DMS53 (cell line): ENCODE measurements at places on chromosomes 16 and 17.

GRCh38 chr16:50213939-50214519 is 52.3 kb upstream of the ADCY7 start:
- peak; percentile 63 for DNase-seq

DNA sequence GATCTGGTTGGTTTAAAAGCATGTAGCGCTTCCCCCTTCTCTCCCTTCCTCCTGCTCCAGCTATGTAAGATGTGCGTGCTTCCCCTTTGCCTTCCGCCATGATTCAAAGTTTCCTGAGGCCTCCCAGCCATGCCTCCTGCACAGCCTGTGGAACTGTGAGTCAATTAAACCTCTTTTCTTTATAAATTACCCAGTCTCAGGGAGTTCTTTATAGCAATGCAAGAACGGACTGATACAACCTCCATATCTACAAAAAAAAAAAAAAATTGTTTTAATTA is 16.6 kb upstream of the PDXDC1 start:
- DNase-seq = no peak

- peak; percentile 77 for DNase-seq
Observed at GRCh38 chr17:58710948-58711552, 18.6 kb downstream of the RAD51C start.

DNA sequence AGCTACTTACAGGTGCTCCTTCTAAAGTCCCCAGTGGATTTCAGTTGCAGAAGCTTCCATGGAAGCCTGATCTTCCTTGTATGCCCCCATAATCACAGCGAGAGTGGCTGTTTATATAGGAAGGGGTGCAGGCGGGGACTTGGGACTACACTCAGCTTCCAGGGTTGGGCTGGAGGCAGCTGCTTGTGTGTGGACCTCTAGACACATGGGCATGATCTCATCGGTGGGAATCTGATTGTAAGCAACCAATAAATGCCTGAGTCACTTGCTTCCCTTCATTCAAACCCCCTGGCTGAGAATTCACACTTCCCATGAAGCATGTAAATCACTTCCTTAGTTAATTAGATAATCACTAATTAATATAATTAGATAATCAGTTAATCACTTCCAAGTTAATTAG is 1.0 kb upstream of the KRT20 start:
- DNase-seq = peak; percentile 39

DNA sequence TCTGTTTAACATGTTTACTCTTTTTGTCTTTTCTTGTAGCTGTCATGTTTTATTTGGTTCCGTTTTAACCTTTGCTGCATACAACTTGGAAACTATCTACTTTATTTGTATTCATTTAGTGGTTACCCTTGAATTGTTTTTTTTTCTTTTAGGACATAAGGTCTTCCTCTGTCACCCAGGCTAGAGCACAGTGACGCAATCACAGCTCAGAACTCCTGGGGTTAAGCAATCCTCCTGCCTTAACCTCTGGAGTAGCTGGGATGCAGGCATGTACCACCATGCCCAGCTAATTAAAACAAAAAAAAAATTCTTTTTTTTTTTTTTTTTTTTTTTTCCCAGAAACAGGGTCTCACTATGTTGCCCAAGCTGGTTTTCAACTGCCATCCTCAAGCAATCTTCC is 29.8 kb upstream of the USP43 start:
- no peak for DNase-seq

- DNase-seq = no peak
Observed at GRCh38 chr16:31198207-31198882, 4.2 kb downstream of the PYCARD start.

DNA sequence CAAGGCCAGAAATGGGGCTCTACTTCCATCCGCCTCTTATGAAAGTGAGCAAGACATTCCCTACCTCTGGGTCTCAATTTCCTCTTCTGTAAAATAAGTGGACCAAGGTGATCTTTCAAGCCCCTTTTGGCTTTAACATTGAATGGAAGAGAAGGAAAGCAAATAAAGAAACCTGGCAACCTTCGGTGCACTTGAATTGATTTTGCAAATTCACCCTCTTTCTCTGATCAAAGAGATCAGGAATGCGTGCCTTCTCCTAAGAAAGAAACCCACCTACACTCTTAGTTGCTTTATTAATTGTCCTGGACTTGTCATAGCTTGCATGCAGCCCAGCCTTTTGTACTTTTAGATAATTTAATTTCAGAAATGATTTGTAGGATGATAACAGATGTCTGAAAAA is 3.0 kb downstream of the MSI2 start:
- DNase-seq = no peak

DNA sequence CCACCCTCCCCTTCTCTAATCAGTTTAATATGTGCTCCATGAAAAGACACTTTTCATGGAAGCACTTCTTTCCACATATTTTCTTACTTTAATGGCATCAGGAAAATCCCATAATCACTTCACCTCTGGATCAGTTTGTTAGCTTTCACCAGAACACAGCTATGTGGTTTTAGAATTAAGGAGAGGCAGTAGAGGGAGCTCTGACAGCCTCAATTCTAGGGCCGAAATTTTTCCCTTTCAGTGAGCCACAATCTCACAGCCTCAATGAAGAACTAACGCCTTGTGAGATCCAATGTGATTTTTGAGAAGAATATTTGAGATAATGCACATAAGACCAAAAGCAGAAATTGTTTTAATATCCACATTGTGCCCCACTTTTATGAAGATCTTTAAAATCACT is 1494.0 kb upstream of the CDH8 start:
- DNase-seq = no peak

GRCh38 chr17:63827002-63827800 is at the start of the genes FTSJ3 and PSMC5:
FTSJ3 (minus strand) TSS chr17:63827663; CDS start chr17:63826902, 761 bp downstream.
PSMC5 (plus strand) TSS chr17:63827431; CDS start chr17:63827491, 60 bp downstream.
- peak; percentile 95 for DNase-seq

DNA sequence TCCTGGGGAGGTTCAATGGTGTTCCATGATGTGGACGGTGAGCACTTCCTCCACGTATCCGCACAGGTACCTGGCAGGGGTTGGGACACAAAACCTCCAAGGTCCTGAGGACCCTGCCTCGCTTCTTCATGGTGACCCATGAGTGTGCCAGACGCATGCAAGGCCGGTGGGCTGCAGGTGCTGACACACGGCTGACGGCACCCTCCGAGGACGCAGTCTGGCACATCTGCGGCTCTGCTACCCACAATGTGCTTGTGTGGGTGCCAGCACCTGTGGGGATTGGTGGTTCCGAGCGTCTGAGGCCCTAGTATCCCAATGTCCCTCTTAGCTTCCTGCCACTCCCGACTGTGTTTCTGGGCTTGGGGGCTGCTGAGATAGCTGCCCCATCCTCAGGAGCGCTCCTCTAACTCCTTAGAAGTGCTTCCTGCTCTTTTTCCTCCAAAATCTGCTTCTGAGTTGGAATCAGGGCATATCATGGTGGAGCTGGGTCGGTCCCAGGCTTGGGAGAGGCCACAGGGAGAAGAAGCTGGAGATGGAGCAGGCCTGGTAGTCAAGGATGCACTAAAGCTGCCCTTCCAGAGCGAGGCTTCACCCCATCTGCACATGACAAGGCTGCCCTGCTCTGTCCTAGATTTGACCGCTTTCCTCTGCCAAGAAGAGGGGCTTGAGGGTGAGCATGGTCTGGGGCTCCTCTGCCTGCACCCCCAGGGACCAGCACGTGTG is 1.6 kb downstream of the CYGB start:
- no peak for DNase-seq

DNA sequence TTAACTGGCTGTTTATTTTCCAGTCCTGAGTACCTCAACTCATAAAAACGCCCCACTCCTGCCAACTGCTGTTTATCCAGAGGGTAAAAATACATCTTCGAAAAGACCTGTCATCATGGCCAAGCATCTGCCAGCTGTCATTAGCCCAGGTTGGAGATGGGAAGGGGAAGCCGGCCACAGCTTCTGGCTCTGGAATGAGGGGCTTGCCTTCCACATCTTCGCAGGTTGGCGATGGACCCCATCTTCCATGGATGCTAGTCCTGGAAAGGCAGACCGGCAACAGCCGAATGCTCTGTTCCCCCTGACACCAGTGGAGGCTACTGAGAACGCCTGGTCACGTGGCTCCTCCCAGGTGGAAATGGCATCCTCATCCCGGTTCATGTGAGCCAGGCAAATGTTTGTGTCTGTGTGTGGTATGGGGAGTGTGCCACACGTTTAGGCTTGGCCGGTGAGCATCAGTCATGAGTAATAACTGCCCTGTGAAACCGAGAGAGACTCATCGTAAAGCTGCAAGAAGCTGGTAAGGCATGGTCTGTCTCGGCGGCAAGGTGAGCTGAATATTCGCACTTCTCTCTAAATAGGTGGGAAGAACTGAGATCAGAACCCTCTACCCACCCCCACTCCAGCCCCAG is 420 bp upstream of the KRTAP17-1 start:
- no peak for DNase-seq

GRCh38 chr16:35188288-35189155 is 1729.1 kb downstream of the TP53TG3F start:
- peak; percentile 29 for DNase-seq

DNA sequence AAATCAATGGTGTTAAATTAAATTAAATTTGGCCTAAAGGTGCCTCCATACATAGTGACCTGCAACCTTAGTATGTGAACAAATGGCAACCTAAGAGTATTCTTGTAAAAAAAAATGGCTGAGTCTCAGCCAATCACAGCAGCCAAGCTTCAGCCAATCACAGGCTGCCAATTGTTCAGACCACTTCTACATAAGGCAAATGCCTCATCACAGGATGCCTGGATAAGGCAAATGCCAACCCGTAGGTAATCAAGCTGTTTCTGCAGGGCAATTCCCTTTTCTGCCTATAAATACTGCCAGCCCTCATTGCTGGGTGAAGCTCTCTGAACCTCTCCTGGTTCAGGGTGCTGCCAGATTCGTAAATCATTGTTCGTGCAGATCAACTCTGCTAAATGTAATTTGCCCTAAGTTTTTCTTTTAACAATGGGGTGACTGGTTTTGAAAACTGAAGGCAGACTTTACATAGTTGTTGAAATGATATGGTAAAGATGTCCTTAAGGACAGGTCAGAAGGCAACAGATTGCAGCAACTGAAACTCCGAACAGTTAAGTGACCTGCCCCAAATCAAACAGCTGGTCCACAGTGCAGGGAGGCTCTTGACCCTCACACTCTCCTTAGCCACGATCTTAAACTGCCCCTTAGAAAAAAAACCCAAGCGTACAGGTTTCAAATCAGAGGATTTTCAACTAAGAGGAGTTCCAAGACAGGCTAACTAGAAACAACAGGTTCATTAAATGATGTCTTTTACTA is 50.3 kb downstream of the N4BP1 start:
- DNase-seq = no peak

DNA sequence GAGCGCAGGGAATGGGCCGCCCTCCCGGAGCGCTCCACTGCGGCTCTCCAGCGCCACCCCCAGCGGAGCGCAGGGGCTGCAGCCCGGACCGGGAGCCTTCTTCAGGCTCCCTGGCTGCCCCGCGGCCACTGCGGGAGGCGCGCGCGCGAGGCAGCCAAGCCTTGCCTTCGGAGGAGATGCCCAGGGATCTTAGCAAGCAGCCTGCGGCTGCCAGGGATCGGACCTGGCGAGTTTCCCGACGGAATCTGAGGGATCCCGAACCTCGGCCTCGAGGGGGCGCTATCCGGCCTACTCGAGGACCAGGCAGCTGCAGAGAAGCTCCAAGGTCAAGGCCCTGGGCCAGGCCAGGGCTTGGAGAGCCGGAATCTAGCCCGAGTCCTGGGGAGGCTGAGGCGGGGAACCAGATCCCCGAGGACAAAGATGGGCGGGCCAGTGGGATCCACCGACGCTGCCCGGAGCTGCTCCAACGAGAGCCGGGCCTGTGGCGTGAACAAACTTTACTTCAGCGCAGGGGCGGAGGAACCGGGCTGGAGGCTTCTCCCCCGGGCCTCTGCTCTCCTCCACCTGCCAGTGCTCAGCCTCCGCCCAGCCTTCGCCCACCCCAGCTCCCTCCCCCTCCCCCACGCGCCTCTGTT is at the start of gene IRX6:
TSS of gene IRX6 (plus strand) at position 567 of the 635 bp plus-strand sequence. CDS start 889 bp downstream, outside the sequence.
- DNase-seq = no peak

DNA sequence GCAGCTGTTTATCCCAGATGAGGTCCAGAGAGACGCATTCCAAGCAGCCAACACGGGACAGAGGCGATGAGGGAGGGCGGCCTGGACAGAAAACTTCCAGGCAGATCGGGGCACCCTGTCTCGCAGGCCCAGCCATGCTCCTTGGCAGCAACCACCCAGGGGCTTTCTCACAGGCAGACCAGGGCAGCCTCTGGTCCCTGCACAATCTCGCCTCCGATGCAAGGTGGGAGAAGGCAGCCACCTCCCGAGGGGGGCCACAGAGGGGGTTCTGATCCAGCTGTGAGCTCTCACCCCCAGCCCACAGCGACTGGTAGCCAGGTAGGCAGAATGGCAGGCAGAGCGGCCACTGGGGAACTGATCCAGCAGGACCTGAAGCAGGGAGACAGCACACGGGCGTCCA is 48.7 kb downstream of the LMF1 start:
- DNase-seq = no peak

GRCh38 chr17:38870259-38871165 is 654 bp downstream of the LASP1 start:
- DNase-seq = peak; percentile 74

DNA sequence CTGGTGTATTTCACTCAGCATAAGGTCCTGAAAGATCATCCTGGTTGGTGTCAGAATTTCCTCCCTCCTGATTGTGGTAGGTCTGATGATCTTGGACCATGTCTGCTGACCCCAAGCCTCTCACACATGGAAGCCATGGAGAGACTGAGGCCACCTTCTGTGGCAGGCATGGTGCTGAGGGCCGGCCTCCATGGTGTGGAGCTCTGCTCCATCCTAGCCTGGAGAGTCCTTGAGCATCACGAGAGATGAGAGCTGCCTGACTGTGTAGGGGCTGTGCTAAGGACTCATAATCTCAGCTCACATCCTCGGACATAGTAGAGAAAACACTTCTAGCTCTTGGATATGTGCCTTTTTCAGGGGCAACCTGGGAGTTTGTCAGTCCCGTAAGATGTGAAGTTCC is 40.6 kb downstream of the MPRIP start:
- no peak for DNase-seq

- DNase-seq = no peak
Observed at GRCh38 chr17:32805029-32805976, 71.6 kb downstream of the MYO1D start.

GRCh38 chr17:8120520-8121406 is 2.4 kb upstream of the ALOXE3 start:
- DNase-seq = peak; percentile 98

- peak; percentile 26 for DNase-seq
Observed at GRCh38 chr17:21299981-21300600, 15.6 kb downstream of the MAP2K3 start.

- DNase-seq = peak; percentile 91
Observed at GRCh38 chr17:35257208-35257659, 14.4 kb downstream of the SLFN5 start.

GRCh38 chr17:36545077-36545464 is 352 bp downstream of the GGNBP2 start:
- no peak for DNase-seq

- peak; percentile 85 for DNase-seq
Observed at GRCh38 chr16:75593825-75594820, 27.9 kb downstream of the GABARAPL2 start.

DNA sequence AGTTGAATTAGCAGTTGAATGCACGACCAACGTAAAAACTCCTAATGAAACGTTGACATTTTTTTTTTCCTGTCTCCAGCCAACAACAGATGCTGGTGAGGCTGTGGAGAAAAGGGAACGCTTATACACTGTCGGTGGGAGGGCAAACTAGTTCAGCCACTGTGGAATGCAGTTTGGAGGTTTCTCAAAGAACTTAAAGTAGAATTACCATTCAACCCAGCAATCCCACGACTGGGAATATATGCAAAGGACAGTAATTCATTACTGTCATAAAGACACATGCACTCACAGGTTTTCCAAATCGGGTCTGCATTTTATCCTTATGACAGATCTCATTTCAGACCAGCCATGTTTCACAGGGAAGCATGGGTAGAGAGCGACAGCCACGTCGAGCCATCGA is 3.5 kb upstream of the WFDC1 start:
- DNase-seq = no peak

GRCh38 chr17:17462048-17462824 is 14.6 kb upstream of the MED9 start:
- no peak for DNase-seq

GRCh38 chr17:64747938-64748540 is 85.9 kb upstream of the SMURF2 start:
- no peak for DNase-seq
